SK-N-SH treated with all-trans-retinoic acid at 6 μM for 48 hours (cell line): ENCODE measurements at places on chromosomes 7 and 10.

- no peak for ATAC-seq
Measured at GRCh38 chr10:81876253-81877077, 1.5 kb downstream of the NRG3 start.

DNA sequence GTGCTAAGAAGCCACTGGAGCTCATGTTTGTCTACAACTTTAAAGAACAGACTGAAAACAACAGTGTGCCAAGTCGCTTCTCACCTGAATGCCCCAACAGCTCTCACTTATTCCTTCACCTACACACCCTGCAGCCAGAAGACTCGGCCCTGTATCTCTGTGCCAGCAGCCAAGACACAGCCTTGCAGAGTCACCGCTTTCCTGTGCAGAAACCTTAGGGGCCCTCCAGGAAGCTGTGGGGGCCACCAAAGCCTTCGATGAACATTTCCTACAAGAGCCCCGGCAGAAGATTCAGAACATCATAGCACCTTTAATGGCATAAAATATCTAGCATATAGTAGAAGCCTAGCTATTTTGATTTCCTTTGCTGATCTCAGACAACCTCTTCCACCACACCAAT lies 88.0 kb upstream of the PRSS58 start:
- ATAC-seq: no peak

DNA sequence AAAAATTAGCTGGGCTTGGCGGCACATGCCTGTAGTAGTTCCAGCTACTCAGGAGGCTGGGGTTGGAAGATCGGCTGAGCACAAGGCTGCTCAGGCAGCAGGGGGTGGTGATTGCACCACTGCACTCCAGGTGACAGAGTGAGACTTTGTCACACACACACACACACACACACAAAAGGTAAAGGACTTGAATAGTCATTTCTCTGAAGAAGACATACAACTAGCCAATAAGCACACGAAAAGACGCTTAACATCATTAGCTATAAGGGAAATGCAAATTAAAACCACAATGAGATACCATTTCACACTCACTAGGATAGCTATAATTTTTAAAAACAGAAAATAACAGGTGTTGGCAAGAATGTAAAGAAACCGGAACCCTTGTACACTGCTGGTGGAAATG lies 48.6 kb downstream of the HIP1 start:
- no peak for ATAC-seq

GRCh38 chr10:3631701-3632330 lies 153.2 kb downstream of the KLF6 start:
- ATAC-seq: peak; percentile 60

DNA sequence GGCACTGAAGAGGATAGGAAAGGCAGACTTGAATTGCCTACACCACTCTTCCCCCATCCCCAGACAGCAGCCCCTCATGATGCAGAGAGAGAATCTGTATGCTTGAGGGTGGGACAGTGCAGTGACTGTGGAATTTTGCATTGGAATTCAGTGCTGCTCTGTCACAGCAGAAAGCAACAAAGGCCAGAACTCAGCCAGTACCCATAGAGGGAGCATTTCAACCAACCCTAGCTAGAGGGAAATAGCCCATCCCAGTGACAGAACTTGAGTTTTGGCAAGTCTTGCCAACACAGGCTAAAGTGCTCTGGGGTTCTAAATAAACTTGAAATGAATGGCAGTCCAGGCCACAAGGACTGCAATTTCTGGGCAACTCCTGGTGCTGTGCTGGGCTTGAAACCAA lies 80.4 kb downstream of the TES start:
- ATAC-seq: peak; percentile 64

DNA sequence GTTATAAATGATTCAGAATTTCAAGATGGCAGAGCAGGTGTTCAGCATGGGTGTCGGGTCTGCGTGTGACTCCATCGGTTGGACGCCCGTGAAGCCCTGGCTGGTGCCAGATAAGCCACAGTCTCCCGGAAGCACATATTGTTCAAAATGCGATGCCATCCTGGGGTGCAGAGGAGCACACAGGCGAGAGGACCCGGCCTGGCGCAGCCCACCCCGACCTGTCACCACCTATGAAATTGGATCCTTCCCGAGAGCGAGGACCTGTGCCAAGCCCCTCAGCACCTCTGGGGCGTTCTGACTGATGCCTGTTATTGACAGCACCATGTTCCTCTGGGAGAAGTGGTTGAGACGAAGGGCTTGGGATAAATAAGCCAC lies 110.1 kb downstream of the ACTR3B start:
- no peak for ATAC-seq

DNA sequence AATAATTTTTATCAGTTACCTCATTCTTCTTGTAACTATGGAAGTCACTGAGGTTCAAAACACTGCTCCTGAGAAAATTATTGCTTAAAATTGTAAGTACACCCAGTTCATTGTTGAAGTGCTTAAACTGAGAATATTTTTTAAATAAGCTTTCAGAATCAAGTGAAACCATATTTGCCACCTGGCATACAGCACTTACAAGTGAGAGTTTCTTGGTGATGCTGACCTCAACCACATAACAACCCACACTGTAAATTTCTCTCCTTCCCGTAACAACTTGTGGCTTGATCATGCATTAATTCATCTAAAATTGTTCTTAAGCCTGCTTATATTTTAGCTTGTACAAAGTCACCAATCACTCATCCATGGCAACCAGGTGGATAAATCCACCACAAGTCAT lies 34.0 kb downstream of the IMMP2L start:
- ATAC-seq: no peak

- ATAC-seq: no peak
Measured at GRCh38 chr10:53005612-53006345, 233.2 kb upstream of the MBL2 start.

- no peak for ATAC-seq
Measured at GRCh38 chr7:79934727-79935126, 199.9 kb upstream of the GNAI1 start.

- ATAC-seq: no peak
Measured at GRCh38 chr7:4556868-4557793, 125.0 kb upstream of the FOXK1 start.

DNA sequence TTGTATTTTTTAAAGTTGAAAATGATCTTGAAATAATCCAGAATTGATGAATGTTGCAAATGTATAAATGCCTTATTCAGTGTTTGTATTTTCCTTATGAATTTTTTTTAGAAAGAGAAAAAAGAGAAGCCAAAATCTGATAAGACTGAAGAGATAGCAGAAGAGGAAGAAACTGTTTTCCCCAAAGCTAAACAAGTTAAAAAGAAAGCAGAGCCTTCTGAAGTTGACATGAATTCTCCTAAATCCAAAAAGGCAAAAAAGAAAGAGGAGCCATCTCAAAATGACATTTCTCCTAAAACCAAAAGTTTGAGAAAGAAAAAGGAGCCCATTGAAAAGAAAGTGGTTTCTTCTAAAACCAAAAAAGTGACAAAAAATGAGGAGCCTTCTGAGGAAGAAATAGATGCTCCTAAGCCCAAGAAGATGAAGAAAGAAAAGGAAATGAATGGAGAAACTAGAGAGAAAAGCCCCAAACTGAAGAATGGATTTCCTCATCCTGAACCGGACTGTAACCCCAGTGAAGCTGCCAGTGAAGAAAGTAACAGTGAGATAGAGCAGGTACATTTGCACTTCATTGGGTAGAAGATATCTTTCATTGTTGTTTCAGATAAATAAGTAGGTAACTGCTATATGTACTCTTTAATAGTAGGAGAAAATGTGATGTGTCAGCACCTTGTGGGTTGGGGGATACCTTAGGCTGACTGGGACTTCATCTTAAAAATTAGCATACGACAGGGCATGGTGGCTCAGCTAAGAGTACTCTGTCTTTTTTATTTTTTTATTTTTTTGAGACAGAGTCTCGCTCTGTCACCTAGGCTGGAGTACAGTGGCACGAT lies 3.9 kb downstream of the DDX21 start:
- no peak for ATAC-seq

DNA sequence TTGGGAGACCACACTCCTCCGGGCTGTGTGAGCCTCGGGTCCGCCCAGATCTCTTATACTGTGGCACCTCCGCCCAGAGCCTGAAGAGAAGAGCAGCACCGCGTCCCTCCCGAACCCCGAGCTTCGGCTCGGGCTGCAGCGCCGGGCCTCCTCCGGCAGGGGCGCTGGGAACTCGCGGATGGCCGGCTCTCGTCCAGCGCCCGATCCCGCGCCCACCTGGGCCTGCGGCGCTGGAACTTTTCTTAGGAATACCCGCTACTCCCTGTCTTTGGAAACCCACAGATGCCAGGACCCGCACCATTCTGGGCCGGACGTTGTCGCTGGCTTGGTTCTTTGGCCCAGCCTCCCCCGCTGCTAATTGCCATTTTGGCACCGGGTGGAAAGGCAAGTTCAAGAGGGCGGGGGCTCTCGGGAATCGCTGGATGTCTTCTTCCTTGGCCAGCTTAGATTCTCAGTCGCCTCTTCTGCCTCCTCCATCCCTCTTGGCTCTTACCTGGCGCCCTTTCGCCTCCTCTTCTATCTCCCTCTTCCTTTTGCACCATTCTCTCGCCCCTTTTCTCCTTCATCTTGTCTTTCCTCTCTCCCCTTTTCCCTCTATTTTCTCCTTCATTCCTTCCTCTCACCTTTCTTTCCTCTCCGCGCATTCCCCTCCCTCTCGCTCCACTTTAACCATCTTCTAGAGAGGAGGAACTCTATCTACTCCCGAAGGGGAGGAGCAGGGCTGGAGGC lies 2.1 kb upstream of the SORCS3 start:
- peak; percentile 77 for ATAC-seq

- ATAC-seq: no peak
Measured at GRCh38 chr7:101586078-101586905, 42.8 kb downstream of the MYL10 start.

GRCh38 chr7:73606801-73607691 lies 17.3 kb downstream of the MLXIPL start:
- peak; percentile 88 for ATAC-seq

- no peak for ATAC-seq
Measured at GRCh38 chr7:7051206-7051877, 131.0 kb upstream of the C1GALT1 start.

DNA sequence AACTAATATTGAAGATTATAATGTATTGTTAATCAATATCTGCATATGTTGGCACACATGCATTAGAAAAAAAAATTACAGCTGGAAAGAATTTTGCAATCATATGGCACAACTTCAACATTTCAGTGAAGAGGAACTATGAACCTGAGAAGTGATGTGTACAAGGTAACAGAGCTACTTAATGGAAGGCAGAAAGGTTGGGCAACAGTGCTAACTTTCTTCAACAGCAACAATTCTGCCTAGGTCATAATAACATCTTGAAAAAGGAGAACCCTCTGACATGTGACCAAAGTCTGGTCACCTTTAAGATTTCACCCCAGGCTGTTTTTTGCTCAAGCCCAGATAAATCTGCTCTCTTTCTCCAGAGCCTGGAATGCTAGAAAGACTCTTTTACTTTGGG lies 47.9 kb upstream of the SKAP2 start:
- ATAC-seq: no peak

DNA sequence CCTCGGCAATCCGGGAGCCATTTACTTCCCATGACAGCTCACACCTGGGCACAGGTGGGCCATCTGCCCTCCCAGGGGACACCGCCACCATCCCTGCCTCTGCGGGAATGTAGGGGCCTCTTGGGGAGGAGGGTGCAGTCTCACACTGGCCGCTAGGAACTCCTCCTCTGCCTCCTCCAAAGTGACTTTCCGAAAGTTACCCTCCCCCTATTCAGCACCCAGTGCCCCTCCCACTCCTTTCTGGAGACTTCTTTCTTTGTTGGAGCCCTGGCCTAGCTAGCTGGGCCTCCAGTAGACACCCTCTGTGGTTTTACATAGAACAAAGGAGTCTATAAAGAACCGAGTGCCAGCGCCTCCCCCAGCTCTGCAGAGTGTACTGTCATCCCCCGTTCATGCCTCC lies 45.8 kb upstream of the MNX1 start:
- ATAC-seq: peak; percentile 26; the same call in 1 of the 3 replicates

GRCh38 chr10:119776536-119776935 lies 50.7 kb downstream of the INPP5F start:
- ATAC-seq: no peak

- ATAC-seq: no peak
Measured at GRCh38 chr10:113022265-113022664, 72.2 kb downstream of the TCF7L2 start.

- no peak for ATAC-seq
Measured at GRCh38 chr7:98884416-98884815, 6.1 kb downstream of the TRRAP start.

GRCh38 chr10:101993651-101994200 lies 62.2 kb downstream of the ARMH3 start:
- no peak for ATAC-seq

- no peak for ATAC-seq
Measured at GRCh38 chr10:84397735-84398144, 69.4 kb downstream of the CCSER2 start.

GRCh38 chr10:43983856-43984271 lies 335.2 kb upstream of the ZNF32 start:
- no peak for ATAC-seq

- no peak for ATAC-seq
Measured at GRCh38 chr7:95867309-95867708, 95.0 kb downstream of the DYNC1I1 start.

DNA sequence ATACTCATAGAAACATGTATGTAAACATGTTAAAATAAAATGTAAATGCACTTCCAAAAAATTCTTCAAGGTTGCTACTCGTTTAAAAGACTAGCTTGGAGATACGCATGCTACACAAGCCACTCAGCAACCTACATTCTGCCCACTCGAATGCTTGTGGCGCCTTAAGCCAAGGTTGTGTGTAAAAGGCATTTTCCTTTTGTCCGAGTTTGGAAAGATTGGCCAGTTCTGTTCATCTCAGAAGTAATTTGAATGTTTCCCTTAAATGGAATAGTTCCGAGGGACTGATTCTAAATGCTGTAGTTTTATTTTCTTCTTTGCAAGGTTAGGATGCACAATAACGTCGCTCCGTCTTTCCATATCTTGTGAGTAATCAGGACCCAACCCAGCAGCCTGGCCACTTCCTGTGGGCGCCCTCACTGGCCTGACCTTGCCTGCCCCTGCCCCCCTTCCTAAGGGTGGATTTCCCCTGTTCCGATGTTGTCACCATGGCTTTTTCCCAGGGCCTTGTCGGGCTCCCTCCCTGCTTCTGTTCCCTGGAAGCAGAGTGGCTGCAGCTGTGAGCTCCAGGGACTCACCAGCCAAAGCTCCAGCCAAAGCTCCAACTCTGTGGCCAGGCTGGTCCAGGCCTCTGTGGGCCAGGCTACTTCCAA lies 70.6 kb downstream of the PTPRE start:
- ATAC-seq: peak; percentile 81

GRCh38 chr7:139822855-139823254 lies 6.2 kb upstream of the TBXAS1 start:
- no peak for ATAC-seq

DNA sequence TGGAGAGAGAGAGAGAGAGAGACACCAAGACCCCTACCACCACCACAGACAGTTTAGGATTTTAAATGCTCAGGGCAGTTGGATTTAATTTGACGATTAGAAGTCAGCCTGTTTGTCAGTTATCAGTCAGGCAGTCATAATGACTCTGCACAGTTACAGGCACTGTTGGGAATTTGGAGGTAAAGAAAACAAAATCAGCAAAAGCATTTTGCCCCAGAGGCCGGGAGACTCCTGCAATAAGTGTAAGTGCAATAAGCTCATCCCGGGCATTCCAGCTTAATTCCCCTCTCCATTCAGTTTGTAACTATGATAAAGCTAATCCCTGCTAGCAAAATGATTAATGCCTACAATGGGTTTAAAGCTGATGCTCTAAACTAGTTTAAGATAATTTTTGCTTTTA lies 13.5 kb downstream of the SEMA3C start:
- ATAC-seq: no peak

GRCh38 chr7:158590181-158590530 lies 2.5 kb upstream of the PTPRN2 start:
- no peak for ATAC-seq

GRCh38 chr7:117949232-117949631 lies 76.0 kb upstream of the CTTNBP2 start:
- peak; percentile 47; the same call in 2 of the 3 replicates for ATAC-seq

GRCh38 chr10:99582255-99582770 lies 37.9 kb downstream of the SLC25A28 start:
- ATAC-seq: no peak
